ENCODE measurements at places on chromosomes 4 and X. TPM values are rescaled to one million over a fixed set of nuclear protein-coding genes. Genes with fewer than 3 reads are reported as not detected.

The NOP14 gene
- total RNA-seq = 15.4 TPM

The MGST2 gene
- 16.5 TPM for total RNA-seq

The CSAG1 gene
- not detected for total RNA-seq

The PCDH10 gene
- 9.4 TPM for total RNA-seq

The CSTF2 gene
- 6.8 TPM for total RNA-seq

The PRKG2 gene
- not detected for total RNA-seq

The ARHGAP4 gene
- 67.7 TPM for total RNA-seq

DNA sequence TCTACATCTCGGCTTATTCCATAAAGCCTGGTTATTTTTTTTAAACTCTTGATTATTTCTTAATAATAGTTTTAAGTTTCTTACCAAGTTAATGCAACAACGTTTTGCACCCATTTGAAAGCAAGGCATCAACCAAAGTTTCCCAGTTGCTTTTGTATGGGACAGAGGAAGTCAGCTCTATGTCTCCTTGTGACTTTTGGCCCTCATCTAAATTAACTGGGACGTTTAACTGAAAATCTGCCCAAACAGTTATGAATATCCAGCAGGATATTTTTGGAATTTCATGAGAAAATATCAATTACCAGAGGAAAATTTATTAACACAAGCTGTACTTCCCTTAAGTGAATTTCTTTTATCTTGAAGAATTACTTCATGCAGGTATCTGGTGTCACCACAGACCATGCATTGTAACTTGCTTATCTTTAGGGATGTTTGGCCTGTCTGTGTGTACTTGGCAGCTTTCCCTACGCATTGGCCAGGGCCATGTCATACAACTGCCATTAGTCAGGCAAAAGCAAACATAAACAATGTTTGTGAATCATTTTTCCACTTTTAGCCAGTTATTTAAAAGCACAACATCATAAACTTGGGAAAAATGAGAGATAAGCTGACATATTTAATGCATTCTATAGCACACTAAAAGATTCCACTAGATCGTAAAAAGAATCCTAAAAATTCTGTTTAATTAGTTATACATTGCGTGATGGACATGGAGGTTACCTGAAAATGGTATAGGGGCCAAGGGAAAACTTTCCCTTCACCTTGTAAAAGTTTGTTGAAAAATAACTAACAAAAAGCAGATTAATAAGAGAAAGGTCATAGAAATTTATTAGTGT is 101.4 kb upstream of the PDE5A start:
- no peak overlapping the region for H3K4me3 ChIP-seq
- H3K36me3 ChIP-seq = no peaks in the 10 kb centered on the region
- H3K27ac ChIP-seq = peak overlapping the region; percentile 20
- no peaks in the 10 kb centered on the region for H3K27me3 ChIP-seq

GRCh38 chr4:140183270-140183669 is 29.3 kb upstream of the MAML3 start:
- H3K27me3 ChIP-seq = no peaks in the 10 kb centered on the region
- no peak for DNase-seq
- no peaks in the 10 kb centered on the region for H3K36me3 ChIP-seq
- no peak overlapping the region for H3K4me3 ChIP-seq
- H3K27ac ChIP-seq = no peak overlapping the region

GRCh38 chrX:16267431-16267830 is 100.2 kb downstream of the MAGEB17 start:
- no peaks in the 10 kb centered on the region for H3K36me3 ChIP-seq
- H3K27ac ChIP-seq = no peak overlapping the region
- H3K4me3 ChIP-seq = no peak overlapping the region
- H3K27me3 ChIP-seq = no peaks in the 10 kb centered on the region
- no peak for DNase-seq
- H3K4me1 ChIP-seq = no peaks in the 10 kb centered on the region

DNA sequence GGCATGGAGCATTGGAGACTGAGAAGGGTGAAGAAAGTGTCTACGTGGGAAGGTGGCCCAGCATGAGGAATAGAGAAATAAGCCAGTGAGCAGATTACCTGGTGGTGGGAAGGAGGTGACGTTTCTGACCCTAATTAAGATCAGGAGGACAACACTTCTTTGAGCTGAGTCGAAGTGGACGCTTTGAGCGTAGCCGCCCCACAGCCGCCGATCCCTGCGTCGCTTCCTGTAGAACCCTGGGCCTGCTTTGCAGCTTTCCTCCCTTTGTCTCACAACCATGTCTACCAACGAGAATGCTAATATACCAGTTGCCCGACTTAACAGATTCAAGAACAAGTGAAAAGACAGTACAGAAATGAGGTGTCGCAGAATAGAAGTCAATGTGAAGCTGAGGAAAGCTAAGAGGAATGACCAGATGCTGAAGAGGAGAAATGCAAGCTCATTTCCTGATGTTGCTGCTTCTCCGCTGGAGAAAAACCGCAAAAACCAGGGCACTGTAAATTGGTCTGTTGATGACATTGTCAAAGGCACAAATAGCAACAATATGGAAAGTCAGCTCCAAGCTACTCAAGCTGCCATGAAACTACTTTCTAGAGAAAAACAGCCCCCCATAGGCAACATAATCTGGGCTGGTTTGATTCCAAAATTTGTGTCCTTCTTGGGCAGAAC is 6.4 kb upstream of the ANTXR2 start:
- H3K27me3 ChIP-seq = no peaks in the 10 kb centered on the region
- H3K27ac ChIP-seq = no peak overlapping the region
- no peak for DNase-seq

- H3K4me1 ChIP-seq = no peaks in the 10 kb centered on the region
- H3K36me3 ChIP-seq = no peaks in the 10 kb centered on the region
- no peaks in the 10 kb centered on the region for H3K27me3 ChIP-seq
- no peak overlapping the region for H3K27ac ChIP-seq
- H3K4me3 ChIP-seq = no peak overlapping the region
- DNase-seq = no peak
Measured at GRCh38 chr4:8834681-8835220, 36.9 kb downstream of the HMX1 start.

DNA sequence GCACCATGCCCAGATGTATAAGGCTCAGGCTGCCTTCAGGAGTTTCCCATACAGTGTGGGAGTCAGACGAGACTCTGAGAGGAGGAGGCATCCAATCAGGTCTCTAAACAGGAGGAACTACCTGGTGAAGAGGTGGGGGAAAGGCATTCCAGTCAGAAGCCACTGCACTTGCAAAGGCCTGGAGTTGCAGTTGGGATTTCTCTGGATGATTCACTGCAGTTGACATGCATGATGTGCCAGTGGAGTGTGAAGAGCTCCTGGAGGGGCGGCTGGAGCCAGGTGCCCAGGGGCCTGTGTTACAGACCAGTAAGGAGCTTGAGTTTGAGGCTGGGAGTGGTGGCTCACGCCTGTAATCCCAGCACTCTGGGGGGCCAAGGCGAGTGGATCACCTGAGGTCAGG is 339.1 kb downstream of the ARHGAP10 start:
- DNase-seq = no peak
- H3K27me3 ChIP-seq = no peaks in the 10 kb centered on the region
- H3K4me1 ChIP-seq = no peaks in the 10 kb centered on the region
- H3K36me3 ChIP-seq = peaks cover 53% of the 10 kb centered on the region

- no peak for DNase-seq
- H3K4me3 ChIP-seq = no peak overlapping the region
- H3K4me1 ChIP-seq = no peaks in the 10 kb centered on the region
- H3K27ac ChIP-seq = no peak overlapping the region
- H3K27me3 ChIP-seq = no peaks in the 10 kb centered on the region
- no peaks in the 10 kb centered on the region for H3K36me3 ChIP-seq
Measured at GRCh38 chr4:10346023-10346422, 111.2 kb downstream of the ZNF518B start.

GRCh38 chr4:113003841-113004240 is 45.6 kb upstream of the ANK2 start:
- H3K36me3 ChIP-seq = no peaks in the 10 kb centered on the region
- no peak overlapping the region for H3K27ac ChIP-seq
- H3K4me3 ChIP-seq = no peak overlapping the region
- no peak for DNase-seq
- H3K4me1 ChIP-seq = no peaks in the 10 kb centered on the region

DNA sequence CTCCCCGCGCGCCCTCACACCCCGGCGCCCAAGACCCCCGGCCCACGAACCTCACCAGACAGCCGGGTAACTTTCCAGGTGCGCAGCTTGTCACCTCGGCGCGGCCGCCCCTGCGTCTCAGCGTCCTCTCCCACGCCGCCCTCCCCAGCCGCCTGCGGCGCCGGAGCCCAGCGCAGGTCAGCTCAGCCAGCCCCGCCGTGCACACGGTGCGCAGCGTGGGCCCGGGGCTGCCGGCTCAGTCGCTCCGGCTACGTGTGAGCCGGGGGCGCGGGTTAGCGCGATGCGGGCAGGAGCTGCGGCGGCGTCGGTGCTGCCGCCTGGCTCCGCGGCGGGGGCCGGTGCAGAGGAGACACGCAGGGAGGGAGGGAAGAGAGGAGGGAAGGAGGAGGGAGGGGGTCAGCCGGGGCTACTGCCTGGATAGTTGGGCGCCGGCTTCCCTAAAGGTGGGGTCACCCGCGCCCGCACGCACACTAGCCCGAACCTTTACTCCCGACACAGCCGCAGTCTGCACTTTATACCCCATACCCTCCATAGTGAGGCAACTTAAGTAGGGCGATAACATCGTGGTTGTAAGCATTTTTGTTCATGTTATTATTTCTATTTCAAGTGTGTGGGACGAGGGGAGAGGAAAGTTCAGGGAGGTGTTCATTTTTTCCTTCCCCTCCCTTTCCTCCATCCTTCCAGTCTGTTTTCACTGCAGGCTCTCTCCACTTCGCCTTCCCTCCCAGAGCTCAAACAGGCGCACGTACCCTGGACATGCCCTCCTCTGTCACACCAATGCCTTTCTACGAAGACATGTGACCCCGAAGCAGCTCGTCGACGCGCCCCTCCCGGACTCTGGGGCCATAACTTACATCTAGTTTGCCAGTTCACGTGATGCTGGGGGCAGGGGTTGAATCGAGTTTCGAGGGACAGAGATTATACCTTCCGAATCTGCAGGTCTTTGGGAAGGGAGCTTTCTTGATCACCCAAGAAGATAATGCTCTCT is at the start of gene PRKG2:
Gene PRKG2, minus strand, starts transcription at position 342 of the 988 bp plus-strand sequence. CDS start 10,175 bp downstream, outside the sequence.
- no peak for DNase-seq
- H3K4me1 ChIP-seq = no peaks in the 10 kb centered on the region
- H3K36me3 ChIP-seq = no peaks in the 10 kb centered on the region
- H3K4me3 ChIP-seq = peak within 1 kb of the TSS; percentile 52
- no peak within 1 kb of the TSS for H3K27ac ChIP-seq
- peaks cover 10% of the 10 kb centered on the region for H3K27me3 ChIP-seq

- H3K4me3 ChIP-seq = no peak overlapping the region
- peaks cover 58% of the 10 kb centered on the region for H3K36me3 ChIP-seq
- peaks cover 14% of the 10 kb centered on the region for H3K4me1 ChIP-seq
- no peaks in the 10 kb centered on the region for H3K27me3 ChIP-seq
- no peak for DNase-seq
- no peak overlapping the region for H3K27ac ChIP-seq
Measured at GRCh38 chr4:7031558-7032449, 11.4 kb upstream of the TADA2B start.

- H3K27me3 ChIP-seq = no peaks in the 10 kb centered on the region
- H3K36me3 ChIP-seq = peaks cover 81% of the 10 kb centered on the region
- H3K4me3 ChIP-seq = no peak overlapping the region
Measured at GRCh38 chr4:122285285-122285684, 93.5 kb upstream of the ADAD1 start.

DNA sequence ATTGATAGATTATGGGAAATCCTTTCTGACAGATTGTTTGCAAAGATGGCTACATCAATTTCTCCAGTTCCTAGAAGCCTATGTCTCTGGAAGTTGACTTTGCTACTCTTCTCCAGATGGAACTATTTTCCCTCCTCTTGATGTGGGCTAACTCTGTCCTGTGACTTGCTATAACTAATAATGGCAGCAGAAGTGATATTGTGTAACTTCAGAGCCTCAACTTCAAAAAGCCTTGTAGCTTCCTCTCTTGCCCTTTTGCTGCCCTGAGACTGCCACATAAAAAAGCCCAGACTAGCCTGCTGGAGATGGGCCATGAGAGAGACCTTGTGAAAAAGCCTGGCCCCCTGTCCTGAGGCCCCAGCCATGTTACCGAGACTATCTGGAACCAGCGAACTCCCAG is 210.7 kb upstream of the SLC7A11 start:
- no peaks in the 10 kb centered on the region for H3K4me1 ChIP-seq
- H3K27me3 ChIP-seq = no peaks in the 10 kb centered on the region
- no peak overlapping the region for H3K27ac ChIP-seq
- no peaks in the 10 kb centered on the region for H3K36me3 ChIP-seq
- DNase-seq = no peak

GRCh38 chr4:106132045-106132444 is 184.0 kb downstream of the TBCK start:
- no peak overlapping the region for H3K4me3 ChIP-seq
- H3K36me3 ChIP-seq = peaks cover 17% of the 10 kb centered on the region
- DNase-seq = no peak
- H3K27me3 ChIP-seq = no peaks in the 10 kb centered on the region

- H3K27ac ChIP-seq = peak overlapping the region; percentile 98
- H3K4me1 ChIP-seq = peaks cover 66% of the 10 kb centered on the region
- peaks cover 56% of the 10 kb centered on the region for H3K27me3 ChIP-seq
Measured at GRCh38 chrX:40174854-40175510, 77.2 kb upstream of the BCOR start.

GRCh38 chrX:136674270-136674985 is 26.5 kb downstream of the CD40LG start:
- no peaks in the 10 kb centered on the region for H3K27me3 ChIP-seq
- no peak for DNase-seq
- H3K27ac ChIP-seq = no peak overlapping the region
- peaks cover 34% of the 10 kb centered on the region for H3K36me3 ChIP-seq
- no peak overlapping the region for H3K4me3 ChIP-seq
- no peaks in the 10 kb centered on the region for H3K4me1 ChIP-seq

All from stomach (tissue), 19 donors.